ENCODE measurements at places on chromosomes 2 and 18.

DNA sequence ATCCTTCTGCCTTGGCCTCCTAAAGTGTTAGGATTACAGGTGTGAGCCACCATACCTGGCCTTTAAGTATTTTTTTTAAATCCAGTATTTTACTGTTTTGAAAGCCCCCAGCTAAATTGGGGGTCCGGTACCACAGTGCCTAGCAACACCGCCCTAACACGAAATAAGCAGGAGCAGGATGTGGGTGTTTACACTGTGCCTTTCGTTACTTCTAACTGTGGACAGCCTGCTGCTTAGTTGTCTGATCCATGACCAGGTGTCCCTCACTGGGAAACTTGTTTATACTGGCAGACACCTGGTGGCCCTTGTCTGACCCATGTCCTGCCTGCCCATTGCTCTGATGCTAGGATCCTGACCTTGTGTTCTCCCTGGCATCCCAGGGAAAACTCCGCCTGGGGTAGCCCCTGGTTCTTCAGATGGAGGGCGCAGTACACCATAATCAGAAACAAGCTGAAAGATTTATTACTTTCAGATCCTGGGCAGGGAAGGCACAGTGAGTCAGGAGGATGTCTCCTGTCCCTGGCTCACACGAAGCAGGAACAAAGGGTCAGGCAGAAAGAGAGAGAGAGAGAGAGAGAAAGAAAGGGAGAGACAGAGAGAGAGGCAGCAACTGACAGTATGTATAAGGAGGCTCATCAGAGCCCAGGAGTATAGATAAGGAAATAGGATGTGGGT is 55.7 kb downstream of the NCAPH start:
- no peak for DNase-seq

GRCh38 chr2:140667203-140667602 is 1463.6 kb downstream of the LRP1B start:
- no peak for DNase-seq

GRCh38 chr18:79583984-79584401 is 95.6 kb upstream of the CTDP1 start:
- no peak for DNase-seq

- peak; percentile 75 for DNase-seq
Observed at GRCh38 chr2:218367415-218368149, 10.9 kb downstream of the CATIP start.

GRCh38 chr2:131966256-131966655 is 195.5 kb downstream of the ANKRD30BL start:
- no peak for DNase-seq

DNA sequence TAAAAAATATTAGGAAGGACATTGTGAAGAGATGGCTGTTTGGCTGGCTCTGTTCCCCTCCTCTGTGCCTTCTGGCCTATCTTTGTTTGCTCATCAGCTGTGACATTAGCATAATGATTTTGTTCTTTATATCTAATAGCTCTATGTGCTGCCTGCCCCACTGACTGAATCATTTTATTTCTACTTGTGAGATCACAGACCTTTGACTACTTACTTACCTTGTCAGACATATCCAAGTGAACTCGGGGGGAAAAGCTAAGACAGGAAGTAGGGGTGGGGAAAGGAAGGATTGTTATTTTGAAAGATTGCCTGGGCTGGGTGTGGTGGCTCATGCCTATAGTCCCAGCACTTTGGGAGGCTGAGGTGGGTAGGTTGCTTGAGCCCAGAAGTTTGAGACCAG is 104.2 kb downstream of the ASAP2 start:
- DNase-seq, result no peak

DNA sequence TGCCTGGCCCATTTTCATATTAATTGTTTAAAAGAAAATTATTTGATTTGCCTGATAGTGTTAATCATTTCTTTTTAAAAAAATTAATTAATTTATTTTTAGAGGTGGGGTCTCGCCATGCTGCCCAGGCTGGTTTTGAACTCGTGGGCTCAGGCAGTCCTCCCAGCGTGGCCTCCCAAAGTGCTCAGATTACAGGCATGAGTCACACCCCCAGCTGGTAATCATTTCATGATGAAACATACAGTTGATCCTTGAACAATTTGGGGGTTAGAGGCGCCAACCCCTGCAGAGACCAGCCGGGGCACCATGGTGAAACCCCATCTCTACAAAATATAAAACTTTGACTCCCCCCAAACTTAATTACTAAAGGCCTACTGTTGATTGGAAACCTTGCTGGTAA is 7.9 kb downstream of the GPN1 start:
- DNase-seq, result no peak

GRCh38 chr2:28134262-28134812 is 243.8 kb downstream of the BABAM2 start:
- DNase-seq, result no peak

DNA sequence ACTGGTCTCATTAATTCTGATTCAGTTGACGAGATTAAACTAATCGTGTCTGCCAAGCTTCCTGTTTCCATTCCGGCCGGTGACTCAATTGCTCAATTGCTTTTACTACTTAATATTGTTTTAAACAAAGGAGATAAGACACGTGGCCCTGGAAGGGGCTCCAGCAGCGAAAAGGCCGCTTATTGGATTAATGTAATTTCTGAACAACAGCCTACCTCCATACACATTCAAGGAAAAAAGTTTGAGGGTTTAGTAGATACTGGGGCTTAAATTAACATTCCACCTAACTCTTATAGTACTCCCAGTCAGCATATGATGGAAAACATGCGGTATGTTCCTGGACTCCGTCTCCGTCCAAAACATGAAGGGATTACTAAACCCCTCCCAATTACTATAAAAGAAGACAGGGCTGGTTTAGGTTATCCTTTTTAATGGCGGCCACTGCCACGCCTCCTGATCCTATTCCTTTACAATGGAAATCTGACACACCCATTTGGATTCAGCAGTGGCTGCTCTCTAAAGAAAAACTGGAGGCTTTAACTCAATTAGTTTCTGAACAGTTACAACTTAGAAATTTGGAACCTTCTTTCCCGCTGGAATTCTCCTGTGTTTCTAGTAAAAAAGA is 27.1 kb downstream of the VPS54 start:
- no peak for DNase-seq

- DNase-seq, result no peak
Observed at GRCh38 chr2:204000446-204000845, 63.9 kb downstream of the ICOS start.

All from activated CD4-positive, alpha-beta T cell treated with anti-CD3 and anti-CD28 coated beads, Interleukin-2, amount 50 U/mL, for 16 hours (primary cell).